COR-L47 (cell line): ENCODE measurements at places on chromosomes 1 and 21.

- DNase-seq: no peak
Measured at GRCh38 chr1:60227601-60228000, 154.0 kb upstream of the C1orf87 start.

GRCh38 chr1:159800177-159800930, 1.8 kb upstream of the FCRL6 start:
- DNase-seq: no peak

DNA sequence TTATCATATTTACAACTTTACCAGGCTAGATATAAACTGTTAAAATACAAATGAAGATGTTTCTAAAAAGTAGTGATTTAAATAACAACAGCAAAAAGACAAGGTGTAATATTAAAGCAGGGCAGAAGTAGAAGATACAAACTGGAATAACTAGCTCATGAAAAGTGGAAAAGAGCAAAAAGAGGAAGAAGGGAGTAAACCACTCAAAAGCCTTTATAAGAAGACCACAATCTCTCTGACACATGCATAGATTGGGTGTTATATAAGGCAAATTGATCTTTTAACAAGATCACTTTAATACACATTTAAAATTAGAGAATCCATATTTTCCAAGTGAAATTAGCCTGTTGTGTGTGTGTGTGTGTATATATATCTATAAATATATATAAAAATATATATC, 5.0 kb downstream of the DENND1B start:
- DNase-seq: no peak

GRCh38 chr1:67088440-67088839, 34.5 kb upstream of the SLC35D1 start:
- DNase-seq: no peak

DNA sequence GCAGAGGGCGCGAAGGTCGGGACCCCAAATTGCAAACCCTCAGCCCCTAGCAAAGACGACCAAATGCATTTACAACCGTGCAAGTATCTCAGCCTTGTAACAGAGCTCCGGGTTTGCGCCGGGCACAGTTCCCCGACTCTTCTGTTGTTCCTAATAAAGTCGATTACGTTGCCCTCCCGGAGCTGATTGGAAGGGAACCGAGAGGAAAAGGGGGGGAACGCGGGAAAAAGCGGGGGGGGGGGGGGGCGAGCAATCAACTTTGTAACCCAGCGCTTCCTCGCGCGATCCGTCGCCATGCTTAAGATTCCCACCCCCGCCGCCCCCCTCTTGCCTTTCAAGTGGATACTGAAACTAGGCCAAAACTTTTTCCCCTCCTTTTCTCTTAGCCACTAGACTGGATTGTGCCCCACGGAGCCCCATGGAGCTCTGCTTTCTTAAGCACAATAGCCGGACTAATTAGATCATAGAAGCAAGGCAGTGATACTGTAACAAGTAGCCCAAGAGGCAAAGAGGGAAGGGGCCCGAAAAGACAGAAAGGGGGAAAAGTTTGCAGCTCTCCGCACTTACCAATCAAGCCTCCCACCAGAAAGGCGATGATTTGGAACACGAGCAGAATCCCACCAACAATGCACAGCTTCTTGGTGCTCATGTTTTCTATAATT, 565 bp downstream of the WLS start:
- peak; percentile 5 for DNase-seq

DNA sequence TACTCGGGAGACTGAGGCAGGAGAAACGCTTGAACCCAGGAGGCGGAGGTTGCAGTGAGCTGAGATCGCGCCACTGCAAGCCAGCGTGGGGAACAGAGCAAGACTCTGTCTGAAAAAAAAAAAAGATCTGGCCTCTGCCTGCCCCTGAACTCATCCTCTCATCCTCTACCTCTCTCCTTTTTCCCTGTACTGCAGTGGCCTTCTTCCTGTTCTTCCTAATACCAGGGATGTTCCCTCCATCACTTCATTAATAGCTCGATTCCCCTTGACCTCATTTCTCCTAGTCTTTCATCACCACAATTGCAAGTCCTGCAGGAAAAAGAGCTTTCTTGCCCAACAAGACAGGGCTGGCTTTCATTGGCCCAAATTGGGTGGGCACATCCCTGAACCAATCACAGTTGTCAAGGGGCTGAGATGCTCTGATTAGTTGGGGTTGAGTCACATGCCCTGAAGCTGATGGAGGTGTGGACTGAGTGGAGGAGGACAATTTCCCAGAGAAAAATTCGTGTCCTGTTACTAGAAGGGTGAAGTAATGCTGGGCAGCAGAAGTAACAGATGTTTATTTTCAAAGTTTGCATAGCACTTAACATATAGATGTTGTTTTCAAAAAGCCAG, 86.8 kb upstream of the PUM1 start:
- no peak for DNase-seq
